ENCODE measurements at places on chromosomes 5 and 9.

DNA sequence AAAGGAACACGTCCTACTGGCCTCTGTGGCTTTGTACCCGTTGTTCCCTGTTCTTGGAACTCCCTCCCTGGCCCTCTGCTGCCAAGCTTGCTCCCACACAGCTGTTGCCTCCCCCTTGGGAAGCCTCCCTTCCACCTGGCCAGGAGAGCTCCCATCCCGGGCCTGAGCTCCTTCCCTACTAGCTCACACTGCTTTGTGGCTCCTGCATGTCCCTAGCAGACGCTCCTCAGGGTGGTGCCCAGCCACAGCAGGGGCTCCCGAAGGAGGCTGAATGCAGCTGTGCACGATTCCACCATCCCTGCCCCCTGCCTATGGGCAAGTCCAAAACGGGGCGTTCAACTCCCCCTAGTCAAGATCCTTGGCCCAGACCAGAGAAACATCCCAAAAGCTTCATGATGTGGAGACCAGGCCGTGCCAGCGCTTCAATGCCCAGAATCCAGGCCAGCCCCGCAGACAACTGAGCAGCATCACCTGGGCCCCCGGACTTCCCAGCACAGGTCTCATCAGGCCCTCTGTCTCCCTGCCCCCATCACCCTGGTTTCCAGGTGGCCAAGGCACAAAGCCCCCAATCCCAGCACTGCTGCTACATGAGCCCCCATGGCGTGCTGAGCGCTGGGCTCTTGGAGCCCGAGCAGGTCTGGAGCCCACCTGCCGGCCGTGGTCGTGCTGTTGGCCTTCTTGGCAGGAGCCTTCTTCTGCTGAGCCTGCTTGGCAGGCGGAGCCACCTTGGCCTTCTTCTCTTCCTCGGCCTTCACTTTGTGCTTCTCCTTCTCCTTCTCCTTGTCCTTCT is 14.3 kb downstream of the BRD3OS start:
- no peak for DNase-seq

DNA sequence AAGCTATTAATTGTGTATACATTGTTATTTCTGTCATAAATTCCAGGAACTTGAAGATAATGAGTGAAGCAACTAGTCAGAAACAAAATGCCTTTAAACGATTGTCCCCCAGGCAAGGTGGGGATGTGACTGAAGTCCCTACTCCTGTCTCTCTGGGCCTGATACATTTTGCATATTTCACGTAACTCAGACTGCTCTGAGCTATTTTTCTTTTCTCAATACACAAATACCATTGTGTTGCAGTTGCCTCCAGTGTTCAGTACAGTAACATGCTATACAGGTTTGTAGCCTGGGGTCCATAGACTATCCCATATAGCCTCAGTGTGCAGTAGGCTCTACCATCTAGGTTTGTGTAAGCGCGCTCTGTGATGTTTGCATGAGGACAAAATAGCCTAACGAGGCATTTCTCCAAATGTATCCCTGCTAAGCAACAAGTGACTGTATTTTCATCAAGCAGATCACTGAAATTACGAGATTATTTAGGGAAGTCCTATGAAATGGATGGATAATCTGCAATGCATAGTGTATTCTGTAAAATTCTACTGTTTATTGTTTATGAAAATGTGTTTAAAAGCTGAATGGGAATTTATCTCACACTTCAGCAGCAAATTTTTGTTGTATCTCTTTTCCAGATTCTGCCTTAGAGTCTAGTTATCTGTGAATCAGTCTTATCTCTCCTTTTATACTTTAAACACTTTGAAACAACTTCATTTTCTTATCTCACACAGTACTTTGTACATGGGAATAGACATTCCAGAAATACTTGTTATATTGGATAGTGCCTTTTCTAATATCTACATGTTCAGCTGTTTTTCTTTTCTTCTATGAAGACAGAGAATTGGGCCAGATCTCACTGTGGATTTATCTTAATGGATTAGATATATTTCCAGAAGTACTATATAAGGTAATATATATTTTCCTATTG is 150.5 kb downstream of the CD180 start:
- DNase-seq, result no peak

GRCh38 chr9:133712221-133713100 is 25.7 kb downstream of the SARDH start:
- DNase-seq, result no peak

DNA sequence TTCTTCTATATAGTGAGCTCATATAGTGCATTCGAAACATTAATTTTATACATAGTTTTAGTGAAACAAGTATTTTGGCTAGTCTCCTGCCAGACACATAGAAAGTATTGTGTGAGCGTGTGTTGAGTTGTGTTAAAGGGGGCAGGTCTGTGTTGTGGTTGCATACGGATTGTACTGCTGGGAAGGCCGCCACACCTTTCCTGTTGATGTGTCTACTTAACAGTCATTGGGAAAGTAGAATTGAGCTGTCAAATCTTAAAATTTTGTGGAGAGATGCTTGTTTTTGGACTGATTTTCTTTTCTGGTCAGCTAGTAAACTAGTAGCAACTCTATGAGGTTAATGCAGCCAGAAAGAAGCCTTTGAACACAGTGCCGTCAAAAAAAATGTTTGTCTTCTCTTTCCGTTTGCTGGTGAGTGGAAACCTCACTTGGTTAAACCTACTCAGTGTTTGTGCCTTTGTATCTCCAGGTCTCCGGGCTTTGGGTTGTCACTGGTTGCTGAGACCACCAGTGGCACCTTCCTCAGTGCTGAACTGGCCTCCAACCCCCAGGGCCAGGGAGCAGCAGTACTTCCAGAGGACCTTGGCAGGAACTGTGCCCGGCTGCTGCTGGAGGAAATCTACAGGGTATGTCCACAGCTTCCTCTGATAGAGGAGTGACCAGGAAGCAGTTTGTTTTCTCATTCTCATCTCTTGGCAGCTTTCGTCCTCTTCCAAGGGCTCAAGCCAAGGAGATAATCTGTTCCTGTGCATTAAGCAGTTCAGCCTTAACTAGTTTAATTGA is 51.5 kb downstream of the RCL1 start:
- no peak for DNase-seq

- no peak for DNase-seq
Measured at GRCh38 chr5:157820593-157821252, 38.2 kb downstream of the CLINT1 start.

DNA sequence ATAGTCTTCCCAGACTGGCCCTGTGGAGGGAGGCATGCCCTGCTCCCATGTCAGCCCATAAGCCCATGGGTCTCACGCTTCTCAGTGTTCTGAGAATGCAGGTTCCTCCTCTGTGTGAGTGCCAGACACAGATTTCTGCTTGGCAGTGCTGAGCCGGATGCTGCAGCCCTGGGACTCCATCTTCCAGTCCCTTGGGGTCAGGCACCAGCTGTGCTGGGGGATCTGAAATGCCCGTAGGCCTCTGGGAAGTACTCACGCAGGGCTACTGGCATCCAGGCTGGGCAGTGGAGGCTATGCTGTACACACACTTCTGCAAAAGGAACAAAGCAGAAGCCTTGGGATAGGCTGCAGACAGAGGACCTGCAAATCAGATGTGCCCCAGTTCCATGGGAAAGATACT is 1944.6 kb downstream of the EFNA5 start:
- DNase-seq, result no peak

DNA sequence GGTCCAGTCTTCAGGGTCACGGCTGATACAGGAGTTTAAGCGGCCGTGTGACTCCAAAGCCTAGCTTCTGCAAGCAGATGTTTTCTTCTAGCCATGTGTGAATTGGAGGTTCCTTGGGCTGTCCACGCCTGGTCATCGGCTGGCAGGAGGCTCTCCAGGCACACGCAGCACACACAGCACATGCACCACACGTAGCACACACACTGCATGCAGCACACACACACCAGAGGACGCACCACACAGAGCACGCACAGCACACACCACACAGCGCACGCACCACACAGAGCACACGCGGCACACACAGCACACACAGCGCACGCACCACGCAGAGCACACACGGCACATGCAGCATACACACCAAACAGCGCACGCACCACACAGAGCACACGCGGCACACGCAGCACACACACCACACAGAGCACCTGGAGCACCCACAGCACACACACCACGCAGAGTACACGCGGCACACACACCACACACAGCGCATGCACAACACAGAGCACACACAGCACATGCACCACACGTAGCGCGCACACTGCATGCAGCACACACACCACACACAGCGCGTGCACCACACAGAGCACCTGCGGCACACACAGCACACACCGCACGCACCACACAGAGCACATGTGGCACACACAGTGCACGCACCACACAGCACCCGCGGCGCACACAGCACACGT is 234.3 kb downstream of the FANCC start:
- DNase-seq, result no peak

- no peak for DNase-seq
Measured at GRCh38 chr5:110323832-110324231, 402.6 kb downstream of the TMEM232 start.

DNA sequence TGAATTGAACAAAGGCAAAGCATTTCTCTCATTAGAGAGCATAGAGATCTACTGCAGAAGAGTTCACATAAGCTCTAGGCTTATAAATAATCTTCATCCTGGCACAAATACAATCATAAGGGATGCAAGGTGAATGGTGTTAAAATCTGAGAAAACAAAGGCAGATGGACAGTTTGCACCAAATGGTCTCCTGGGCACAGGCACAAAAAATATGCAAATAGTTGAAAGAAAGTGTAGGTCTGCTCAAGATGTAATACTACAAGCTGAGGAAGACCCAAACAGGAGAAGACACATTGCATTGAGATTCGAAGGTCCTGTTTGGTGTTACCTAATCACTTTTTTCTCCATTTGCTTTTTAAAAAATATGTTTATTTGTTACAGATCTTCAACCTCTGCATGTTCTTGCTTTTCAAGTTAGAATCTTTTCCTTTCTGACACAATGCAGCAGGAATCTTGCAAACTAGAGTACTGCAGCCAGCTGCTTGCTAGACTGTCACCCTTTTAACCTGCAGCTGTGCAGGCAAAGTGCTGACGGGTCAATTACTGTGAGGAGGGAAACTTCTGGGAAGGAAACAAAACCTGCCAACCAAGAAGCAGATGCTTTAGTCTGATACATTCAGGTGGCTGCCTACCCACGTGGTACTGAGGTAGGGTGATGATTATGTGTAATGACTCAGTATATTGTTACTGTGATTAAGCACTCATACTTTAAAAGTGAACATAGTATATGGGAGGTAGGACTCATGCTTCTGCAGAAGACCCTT is 1048.6 kb upstream of the SEMA6A start:
- peak; percentile 26 for DNase-seq
